ENCODE measurements at places on chromosomes 1 and 21.

DNA sequence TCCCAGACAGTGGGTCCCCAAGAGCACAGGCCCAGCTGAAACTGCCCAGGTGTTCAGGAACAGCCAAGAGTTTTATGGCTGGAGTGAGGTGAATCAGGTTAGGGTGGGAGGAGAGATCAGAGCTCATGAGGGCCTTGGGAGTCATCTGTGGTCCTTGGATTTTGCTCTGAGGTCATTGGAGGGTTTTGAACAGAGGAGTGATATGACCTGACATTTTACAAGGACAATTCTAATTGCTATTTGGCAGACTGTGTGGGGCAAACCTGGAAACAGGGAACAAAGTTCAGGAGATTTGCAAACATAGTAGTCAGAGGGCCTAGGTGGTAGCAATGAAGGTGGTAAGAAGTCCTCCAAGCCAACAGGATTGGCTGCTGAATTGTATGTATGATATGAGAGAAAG, 31.1 kb upstream of the LRRN2 start:
- DNase-seq, result no peak

GRCh38 chr1:119466445-119466844, 40.6 kb upstream of the HSD3B1 start:
- DNase-seq, result no peak

- no peak for DNase-seq
These were observed 158.3 kb downstream of the ST6GALNAC5 start for GRCh38 chr1:77025599-77025998.

- DNase-seq, result peak; percentile 62
These were observed 166.0 kb upstream of the C8B start for GRCh38 chr1:57131701-57132394.

DNA sequence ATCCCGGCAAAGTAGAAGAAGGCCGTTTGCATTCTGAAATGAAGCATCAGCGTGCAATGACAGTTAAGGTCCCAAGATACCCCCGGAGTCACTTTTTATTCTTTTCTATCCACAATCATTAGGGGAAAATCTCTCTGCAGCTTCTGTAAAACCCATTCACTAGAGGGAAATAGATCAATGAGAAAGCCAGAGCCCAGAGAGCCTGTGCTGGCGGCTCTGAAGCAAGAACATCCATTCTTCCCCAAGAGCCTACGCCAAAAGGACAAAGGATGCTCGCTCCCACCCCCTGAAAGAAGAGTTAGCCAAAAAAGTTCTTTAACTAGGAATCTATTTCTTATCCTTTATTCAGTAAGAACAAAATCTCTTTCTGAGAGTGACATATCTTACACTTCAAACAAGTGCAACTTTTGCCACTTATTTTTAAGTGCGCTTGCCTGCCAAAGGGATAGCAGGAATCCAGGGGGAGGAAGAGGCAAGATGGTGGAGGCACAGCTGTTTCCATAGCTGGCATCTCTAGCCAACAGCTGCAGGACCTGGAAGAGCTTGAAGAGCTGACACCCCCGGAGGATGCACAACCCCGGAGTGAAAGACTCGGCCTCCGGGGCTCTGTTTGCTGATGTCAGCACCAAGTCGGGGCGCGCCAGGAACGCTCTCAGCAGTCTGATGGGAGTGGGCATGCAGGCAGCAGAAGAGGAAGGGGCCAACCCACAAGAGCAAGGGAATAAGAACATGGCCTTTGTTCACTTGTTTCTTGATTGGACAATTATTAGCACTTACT, 68.7 kb downstream of the KCNN3 start:
- no peak for DNase-seq

DNA sequence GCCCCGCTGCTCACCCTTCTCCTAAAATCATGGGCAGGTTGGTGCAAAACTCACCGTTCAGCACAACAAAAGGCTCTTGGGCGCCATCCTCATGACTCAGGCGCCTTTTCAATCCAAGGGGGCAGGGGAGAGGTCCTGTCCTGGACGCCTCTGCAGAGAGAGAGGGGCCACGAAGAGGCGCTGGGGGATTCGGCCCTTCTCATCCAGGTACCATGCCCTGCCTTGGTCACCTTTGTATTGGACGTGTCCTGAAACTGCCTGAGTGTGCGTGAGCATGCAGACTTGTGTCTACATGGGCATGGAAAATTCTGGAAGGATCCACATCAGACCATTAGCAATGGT, 53.5 kb downstream of the SLC37A1 start:
- DNase-seq, result no peak

DNA sequence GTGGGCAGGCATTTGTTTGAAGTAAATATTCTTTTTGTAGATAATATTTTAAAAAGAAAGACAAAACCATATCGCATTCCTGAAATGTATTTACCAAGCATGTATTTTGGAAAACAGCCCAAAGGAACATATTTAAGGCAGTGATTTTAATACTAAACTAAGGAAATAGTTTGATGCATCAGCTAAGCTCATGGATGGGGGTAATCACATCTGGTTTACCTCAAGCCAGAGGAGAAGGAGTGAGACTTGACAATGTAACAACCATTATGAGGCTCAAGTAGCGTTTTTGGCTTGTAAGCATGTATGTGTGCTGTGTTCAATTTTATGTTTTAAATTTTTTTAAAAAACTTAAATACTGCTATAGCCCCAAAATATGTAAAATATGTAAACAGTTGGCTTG, 390.5 kb downstream of the DISC1 start:
- peak; percentile 56 for DNase-seq

DNA sequence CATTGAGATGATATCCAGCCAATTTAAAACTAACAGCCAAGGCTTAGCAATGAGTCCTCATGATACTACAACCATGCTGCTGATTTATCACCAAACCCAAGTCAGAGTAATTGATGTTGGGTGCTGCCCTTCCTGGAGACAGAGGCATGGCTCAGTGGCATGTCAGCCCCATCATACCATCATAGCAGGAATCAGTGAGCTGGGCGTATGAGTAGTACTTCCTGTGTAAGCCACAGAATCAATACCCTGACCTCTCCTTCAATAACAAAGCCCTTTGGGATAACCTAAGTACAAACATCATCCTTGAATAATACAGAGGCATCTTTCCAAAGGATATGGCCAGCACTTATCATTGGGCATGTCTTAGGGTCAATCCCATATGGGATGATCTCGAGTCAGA, 3.0 kb upstream of the LCE1E start:
- DNase-seq, result no peak

- no peak for DNase-seq
These were observed 4.5 kb upstream of the NHLH1 start for GRCh38 chr1:160362168-160362957.

DNA sequence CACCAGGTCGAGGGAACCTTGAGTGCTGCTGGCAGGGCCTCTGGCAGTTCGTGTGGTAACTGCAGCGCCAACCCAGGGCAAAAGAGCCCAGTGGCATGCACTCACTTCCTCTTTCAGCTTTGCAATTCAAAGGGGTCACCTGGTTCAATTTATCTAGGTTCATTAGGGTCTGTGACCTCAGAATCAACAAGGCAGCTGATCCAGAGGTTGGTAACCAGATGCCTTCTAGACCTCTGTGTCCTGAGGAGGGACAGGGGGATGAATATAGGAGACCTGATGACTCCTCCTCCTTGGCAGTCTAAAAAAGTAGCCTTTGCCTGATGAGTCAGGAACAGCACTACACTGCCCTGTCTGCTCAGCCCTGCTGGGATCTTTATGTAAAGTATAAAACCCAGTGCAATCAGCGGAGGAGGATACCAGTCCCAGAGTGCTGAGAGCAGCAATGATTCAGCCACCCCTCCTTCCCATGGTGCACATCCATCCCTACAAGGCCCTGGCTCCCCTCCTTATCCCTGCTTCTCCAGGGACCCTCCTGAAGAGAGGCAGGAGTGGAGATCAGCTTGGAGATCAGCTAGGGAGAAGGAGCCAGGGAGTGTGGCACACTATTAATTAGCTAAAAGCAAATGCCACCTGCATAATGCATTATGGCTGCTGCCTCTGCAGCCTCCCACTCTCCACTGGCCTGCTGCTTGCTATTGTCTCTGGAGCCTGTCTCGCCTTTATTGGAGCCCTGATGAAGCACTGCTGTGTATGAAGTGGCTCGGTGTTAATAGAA, 11.2 kb upstream of the FMOD start:
- peak; percentile 36 for DNase-seq

- DNase-seq, result no peak
These were observed 1730.2 kb downstream of the MRPL39 start for GRCh38 chr21:23876925-23877558.

DNA sequence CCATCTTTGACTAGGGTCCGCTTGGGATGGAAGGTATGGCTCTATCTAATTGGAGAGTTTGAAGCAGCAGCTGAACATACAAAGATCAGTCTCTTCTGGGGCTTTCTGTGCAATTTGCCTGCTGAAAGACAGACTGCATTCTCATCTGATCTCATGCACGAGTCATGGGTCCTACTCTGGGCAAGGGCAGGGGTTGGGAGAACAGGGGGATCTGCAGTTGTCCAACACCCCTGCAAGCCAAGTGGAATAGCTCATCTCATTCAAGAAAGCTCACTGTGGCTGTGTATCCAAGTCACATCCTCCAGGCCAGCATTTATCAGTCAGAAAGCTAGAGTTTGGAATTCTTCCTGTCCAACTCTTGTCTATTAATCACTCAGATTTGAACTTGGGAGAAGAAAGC, 177.2 kb upstream of the C8B start:
- peak; percentile 65 for DNase-seq

DNA sequence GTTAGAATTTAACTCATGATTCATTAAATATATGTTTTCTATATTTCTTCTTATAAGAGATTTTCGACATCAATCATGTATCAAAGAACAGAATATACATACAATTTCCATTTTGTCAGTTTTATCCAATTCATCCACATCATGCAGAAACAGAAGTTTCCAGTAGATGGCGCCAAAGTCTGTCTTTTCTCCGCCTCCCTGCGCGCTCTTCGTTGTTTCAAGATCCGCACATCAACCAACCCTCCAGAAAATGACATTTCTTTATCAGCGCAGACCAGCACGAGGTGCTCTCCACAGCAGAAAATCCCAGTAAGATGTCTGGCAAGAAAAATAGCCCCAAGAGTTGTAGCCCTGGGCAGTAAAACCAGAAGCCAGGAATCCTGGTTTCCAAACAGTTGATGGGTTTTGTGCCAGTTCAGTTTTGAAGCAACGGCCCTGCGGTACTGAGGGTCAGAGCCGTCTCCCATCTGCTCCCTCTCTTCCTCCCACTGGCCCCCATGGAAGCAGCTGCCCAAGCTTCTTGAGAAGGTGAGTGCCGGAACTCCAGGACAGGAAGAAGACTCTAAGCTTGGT, 38.6 kb upstream of the GPR137B start:
- DNase-seq, result peak; percentile 52

- DNase-seq, result no peak
These were observed 87.0 kb downstream of the NCAM2 start for GRCh38 chr21:21085206-21085605.

- no peak for DNase-seq
These were observed 940 bp downstream of the SOX13 start for GRCh38 chr1:204073837-204074273.

DNA sequence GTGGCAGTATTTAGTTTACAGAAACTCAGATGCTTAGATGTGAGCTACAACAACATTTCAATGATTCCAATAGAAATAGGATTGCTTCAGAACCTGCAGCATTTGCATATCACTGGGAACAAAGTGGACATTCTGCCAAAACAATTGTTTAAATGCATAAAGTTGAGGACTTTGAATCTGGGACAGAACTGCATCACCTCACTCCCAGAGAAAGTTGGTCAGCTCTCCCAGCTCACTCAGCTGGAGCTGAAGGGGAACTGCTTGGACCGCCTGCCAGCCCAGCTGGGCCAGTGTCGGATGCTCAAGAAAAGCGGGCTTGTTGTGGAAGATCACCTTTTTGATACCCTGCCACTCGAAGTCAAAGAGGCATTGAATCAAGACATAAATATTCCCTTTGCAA, 59.7 kb upstream of the ZNF326 start:
- DNase-seq, result no peak

DNA sequence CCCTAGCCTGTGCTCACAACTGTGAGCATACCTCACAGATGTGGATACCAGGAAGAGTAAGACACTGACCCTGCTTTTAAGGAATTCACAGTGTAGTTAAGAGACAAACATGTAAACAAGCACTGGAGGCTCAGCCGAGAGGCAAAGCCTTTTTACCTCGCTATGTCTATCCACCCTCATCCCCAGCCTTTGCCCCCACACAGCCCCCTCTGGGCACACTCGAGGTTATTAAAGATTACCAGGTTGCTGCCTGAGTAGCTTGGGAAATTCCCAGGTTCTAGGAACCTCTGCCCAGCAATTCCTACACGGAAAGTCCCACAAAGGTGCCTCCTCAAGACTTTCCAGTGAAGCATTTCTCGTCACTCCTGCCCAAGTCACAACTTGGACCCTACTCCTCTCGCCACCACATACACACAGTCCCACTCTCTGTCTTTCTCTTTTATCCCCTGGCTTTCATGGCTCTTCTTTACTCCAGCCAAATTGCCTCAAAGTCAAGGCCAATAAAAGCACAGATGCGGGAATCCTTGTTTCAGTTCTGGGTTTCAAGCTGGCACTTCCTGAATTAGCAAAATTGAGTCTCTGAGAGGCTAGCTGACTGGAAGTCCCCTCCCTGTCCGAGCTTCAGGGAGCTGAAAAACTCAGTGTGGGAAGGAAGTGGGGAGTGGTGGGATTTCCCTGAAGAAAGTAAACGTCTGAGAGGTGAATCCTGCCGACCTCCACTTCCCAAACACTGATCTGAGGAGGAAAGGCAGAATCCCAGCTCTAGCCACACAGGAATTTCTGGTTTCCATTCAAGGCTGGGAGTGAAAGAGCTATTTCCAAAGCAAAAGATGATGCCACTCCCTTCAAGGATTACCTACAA, 7.6 kb downstream of the DENND2D start:
- no peak for DNase-seq

GRCh38 chr1:201545851-201546492, 7.0 kb downstream of the NAV1 start:
- DNase-seq, result no peak

DNA sequence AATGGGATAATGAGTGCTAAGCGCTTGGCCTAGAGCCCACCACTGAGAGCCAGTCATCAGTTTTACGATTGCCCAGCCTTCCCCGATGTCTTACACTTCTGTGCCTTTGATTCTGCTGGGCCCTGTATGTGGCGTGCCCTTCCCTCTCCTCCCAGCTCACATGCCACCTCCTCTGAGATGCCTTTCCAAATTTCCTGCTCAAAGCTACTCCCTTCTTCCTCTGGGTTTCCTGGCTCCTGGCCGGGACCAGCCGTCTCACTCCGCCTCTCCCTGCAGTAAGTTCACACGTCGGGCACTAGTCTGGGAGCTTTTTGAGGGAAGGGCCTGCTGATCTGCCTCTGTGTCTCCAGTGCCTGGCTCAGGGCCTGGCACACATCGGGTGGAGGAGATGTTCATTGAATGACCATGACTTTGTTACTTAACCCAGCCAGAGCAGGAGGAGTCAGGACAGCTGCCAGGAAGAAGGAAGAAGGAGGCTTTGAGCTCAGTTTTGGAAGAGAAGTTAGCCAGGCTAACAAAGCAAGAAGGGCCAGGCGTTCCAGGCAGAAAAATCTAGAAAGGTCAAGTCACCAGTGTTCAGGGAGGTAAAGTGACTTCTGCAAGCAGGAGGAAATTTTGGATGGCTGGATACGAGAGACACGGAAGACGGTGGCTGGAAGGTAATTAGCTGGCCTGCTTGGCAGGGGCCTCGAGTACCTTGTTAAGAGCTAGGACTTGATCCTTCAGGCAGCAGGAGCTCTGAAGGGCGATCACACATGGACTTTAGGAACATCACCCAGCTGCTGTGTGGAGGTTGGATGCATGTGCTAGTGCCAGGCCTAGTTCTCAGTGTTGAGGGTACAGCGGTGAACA, 63.6 kb downstream of the EPHB2 start:
- DNase-seq, result peak; percentile 31

All from fibroblast of skin of abdomen (primary cell).